ENCODE measurements at places on chromosomes 13 and 19.

- no peak for DNase-seq
Measured at GRCh38 chr19:46617601-46618000, 7.3 kb downstream of the PTGIR start.

- no peak for DNase-seq
Measured at GRCh38 chr13:64339373-64340063, 2890.6 kb downstream of the PCDH9 start.

GRCh38 chr19:22619371-22619770 is 14.8 kb upstream of the ZNF492 start:
- no peak for DNase-seq

DNA sequence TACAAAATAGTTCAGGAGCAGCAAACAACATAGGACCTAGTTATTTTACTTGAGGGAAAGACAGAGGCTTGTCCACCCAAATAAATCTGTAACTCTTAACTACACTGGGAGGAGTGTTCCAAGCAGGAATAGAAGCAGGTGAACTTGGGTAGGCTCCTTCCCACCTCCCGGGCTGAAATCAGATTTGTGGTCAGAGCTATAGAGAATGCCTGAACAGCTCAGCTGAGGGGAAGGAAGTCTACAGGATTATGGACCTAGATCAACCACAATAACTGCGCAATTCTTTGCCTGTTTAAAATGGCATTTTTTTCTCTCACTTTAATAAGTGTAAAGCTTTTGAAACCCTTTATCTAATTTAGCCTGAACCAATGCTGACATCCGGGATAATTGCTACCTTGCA is 73.5 kb upstream of the IRS2 start:
- DNase-seq, result no peak

DNA sequence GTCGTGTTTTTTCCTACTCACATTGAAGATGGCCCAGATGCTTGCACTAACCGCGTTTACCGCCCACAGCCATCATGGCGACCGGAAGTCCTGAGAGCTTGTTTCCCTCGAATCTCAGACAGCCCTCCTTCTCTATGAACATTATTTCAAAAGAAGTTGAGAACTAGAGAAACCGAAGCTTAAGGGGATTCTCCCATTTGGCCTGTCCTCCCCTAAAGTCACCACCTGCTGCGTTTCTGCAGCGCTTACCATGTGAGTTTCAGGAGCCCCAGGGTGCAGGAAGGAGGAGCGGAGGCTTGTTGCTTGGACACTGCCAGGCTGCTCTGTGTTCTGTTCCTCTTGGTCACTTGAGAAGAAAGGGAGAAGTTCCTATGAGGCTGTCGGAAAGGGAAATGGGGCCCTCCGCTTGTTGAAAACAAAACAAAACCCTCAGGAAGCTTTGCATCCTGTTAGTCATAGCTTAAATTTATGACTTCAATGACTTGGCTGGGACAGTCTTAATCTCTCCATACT is 6.2 kb downstream of the CARD8 start:
- no peak for DNase-seq

DNA sequence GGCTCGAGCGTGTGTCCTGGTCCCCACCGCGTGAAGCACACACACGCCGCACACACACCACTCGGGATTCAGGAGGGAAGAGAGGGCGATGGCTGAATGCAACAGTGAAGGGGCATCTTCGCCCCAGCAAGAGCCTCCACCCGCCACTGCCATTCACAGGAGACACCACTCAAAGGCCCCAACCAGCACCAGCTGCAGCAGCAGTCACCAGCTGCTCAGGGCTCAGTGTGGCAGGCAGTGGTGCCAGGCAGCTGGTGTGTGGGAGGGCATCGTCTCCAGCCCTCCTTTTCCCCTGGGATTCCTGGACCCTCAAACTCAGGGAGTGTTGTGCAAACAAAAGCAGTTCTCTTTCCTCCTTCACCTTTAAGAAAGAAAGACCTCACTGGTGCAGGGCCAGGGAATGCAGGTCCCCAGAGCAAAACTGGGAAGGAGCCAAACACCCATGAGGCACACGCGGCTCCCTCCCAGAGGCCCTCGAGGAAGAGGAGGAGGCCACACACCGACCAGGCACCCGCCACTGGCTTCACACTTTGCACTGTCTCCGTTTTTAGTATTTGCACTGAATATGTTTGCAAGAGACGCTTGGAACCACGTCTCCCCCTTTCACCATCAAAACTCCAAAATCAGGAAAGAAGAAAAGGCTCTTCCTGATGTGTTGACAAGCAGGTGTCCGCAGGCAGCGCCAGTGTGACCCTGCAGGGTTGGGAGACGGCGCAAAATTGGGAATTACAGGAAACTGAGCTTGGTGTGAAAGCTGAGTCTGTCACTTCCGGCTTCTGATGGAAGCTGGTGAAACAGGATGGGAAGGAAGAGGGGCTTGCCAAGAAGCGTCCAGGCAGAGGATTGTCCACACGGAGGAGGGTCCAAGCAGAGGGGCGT is 26.4 kb upstream of the F7 start:
- no peak for DNase-seq

GRCh38 chr13:51355217-51355616 is 15.7 kb downstream of the SERPINE3 start:
- no peak for DNase-seq

DNA sequence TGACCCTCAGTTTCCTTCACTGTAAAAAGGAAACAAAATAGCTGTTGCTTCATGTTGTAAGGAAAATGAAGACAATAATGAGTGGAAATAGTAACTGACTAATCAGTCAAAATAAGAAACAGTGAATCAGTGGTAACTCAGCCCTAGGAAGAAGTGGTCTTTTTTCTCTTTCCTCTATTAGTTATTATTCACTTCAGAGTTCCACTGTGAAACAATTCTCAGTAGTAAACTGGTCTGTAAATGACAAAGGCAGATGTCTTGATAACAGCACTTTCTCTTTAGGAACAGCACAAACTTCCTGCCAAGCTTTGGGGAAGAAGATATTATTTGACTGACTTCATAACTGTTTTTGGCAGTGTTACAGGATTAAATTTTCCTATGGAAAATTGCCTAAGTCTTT is 600.5 kb upstream of the KLHL1 start:
- no peak for DNase-seq

DNA sequence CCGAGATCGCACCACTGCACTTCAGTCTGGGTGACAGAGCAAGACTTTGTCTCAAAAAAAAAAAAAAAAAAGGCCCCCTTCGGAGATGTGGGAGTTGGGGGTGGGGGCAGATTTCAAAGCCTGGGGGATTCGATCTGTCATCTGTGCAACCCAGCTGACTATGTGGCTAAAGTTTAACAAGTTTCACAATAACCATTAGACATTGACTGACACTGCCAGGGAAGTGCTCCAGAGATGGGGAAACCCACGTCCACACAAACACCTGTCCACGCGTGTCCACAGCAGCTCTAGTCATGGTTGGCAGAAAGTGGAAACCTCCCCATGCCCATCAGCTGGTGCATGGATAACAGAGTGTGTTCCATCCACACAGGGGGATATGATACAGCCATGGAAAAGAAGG is 37.6 kb upstream of the HOMER3 start:
- no peak for DNase-seq

DNA sequence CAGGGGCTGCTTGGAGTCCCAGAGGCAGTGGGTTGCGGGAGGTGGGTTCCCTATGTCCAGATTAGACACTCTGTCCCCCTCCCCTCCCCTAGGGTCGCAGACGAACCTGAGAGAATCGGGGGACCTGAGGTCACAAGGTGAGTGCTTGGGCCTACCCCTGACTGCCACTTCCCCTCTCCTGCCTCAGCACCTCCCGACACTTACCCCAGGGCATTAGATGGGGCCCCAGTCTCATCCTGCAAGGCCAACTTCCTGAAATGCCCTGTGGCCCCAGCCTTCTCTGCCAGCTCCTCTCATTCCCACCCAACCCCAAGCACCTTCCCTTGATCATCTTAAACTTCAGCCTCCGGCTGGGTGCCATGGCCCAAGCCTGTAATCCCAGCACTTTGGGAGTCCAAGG is 23.0 kb downstream of the CKM start:
- no peak for DNase-seq

- DNase-seq, result peak; percentile 99
Measured at GRCh38 chr19:16315825-16316505, 8.7 kb upstream of the KLF2 start.

DNA sequence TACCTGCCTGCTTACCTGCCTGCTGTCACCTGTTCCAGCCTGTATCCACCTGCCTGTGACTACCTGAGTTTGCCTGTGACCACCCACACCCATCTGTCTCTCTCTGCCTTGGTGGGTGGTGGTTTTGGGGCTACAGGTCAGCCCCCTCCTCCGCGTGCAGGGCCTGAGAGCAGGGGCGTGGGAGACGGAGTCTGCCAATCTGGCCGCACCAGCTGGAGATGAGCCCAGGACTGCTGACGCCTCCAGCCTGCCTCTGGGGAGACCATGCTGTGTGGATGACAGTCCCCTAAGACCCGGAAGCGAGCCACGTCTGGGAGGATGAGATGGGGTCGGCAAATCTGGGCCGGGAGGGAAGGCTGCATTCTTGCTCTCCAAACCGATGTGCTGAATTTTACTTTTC is 15.9 kb upstream of the KCTD15 start:
- no peak for DNase-seq

- no peak for DNase-seq
Measured at GRCh38 chr13:37715606-37716015, 117.0 kb upstream of the POSTN start.

Measured in AG10803 (cell line).